ENCODE measurements at places on chromosomes 12 and 14.

DNA sequence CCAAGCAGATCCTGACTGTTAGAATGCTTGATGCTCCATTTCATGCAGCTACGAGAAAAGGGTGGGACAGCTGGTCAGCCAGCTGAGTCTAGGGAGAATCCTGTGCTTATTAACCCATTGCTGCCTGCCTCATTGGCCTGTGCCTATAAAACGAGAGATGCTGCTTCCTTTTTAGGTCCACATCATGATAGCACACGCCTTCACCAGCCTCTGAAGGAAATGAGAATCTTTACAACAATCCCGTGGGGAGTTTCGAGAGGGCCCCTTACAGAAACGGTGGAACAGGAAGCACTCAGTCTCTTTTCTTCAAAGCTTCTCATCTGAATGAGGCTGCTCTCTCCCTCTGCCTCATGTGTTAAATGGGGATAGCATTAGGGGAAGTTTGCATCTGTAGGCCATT lies 147.3 kb upstream of the RFLNA start:
- DNase-seq: no peak

GRCh38 chr12:87813476-87814234 lies 215.5 kb downstream of the C12orf50 start:
- DNase-seq: no peak

GRCh38 chr14:46051796-46052195 lies 599.8 kb downstream of the RPL10L start:
- DNase-seq: no peak

DNA sequence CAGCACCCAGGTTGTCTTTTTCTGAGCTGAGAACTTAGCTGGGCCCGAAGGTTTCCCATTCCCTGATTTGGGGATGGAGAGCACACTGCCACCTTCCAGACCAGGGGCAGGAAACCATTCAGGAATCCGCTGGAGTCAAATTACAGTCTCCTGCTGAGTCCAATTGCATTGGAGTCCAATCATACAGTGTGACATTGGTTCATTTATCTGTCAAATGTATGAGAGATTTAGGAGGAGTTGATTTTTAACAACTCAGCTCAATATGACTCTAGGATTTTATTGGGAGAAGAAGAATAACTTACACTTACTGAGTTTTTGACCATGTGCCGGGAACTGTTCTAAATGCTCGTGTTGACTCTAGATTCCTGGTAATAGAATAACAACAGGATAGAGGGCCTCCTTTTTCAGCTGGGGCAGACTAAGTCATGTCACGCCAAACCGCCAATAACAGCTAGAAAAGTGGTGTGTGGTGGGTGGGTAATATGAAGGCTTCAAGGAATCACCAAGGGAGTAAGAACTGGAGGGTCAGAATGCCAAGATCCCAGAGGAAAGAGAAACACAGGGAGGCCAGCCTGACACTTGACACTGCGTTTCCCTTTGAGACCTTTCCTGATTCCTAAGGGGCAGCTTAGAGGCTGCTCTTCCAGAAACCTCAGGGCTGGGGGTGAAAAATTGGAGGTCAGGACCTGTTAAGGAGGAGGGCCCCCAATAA lies 11.5 kb downstream of the SYNDIG1L start:
- DNase-seq: no peak

DNA sequence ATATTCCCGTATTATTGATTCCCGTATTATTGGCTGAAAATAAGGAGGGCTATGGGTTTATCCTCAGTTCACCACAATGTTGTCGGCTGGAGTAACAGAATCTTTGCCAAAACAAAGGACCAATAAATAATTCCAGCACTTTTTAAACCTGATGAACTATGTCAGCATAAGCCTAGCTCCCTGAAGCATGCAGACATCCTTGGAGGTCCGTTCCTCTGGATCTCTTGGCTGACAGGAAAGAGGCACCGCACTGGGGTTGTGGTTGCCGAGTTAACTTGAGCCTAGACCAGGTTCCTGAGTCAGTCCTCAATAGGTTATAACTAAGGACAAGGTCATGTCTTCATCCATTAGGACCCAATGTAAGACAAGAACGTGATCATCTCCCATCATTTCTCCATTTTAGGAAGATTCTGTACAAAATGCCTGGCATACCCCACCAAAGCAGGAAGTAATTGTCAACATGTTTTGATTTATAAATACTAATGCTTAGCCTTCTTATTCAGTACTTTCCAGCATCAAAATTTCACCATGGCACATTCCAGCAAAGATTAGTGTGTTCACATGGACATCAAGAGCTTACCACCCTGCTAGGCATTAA lies 36.6 kb downstream of the NID2 start:
- no peak for DNase-seq

DNA sequence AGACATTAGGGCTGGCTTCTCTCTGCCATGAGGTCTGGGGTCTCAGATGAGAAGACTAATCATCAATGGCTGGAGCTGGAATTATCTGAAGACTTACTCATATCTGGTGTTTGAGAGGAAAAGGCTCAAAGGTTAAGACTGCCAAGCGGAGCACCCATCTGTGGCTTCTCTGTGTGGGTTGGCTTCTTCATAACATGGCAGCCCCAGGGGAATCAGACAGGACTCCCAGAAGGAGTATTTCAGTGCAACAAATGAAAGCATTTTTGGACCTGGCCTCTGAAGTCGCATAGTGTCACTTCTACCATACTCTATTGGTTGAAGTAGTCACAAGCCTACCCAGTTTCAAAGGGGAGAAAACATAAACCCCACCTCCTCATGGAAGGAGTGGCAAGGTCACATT lies 171.8 kb upstream of the KRR1 start:
- no peak for DNase-seq

GRCh38 chr12:113285679-113286610 lies 49.0 kb downstream of the SLC8B1 start:
- no peak for DNase-seq

- no peak for DNase-seq
These were observed 134.7 kb downstream of the CMAS start for GRCh38 chr12:22180705-22181104.

- no peak for DNase-seq
These were observed 244.5 kb upstream of the LRFN5 start for GRCh38 chr14:41362139-41362538.

DNA sequence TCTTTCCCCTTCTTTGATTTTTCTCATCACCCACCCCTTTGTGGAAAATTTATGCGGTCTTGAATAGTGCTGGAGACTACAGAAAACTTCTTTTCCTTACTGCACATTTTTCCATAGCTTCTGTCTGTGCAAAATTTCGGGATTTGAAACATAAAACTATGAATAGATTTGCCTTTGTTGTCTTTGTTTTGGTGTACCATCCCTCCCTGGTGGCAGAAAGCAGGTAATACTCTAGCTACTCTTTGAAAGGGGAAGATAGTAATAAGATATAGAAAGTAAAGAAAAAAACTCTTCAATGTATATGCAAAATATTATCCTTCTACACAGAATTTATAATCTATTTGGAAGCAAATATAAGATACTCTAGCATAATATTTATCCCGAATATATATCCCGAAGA lies 79.1 kb upstream of the LMO3 start:
- DNase-seq: no peak

DNA sequence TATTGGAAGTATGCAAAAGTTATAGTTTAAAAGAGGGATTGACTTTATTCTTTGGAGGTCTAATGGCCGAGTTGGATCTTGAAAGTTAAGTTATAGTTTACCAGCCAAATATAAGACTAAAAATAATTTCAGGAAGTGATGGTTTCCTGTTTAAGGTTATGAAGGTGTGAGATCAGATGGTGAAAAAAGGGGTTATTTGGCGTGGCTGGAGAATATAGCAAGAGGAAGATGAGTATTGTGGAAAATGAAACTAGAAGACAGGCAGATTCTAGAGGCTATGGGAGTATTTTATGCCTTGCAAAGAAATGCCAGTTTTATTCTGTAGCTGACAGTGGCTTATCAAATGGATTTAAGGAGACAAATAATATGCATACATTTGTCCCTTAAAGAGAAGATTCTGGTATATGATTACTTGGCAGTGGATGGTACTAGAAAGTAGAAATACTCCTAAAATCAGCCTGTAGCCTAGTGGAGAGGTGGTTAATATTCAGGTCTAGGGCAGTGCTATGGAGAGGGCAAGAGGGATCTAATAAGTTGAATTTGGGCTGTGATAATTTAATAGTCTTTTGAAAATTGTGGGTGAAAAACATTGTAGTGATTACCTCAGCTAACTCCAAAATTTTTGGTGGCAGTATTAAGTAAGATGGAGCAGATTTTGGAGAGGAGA lies 1091.8 kb upstream of the ATXN7L3B start:
- DNase-seq: no peak

GRCh38 chr12:53803703-53804102 lies 51.9 kb upstream of the CISTR start:
- DNase-seq: no peak

GRCh38 chr12:7678744-7679143 lies 13.0 kb upstream of the APOBEC1 start:
- no peak for DNase-seq

- DNase-seq: peak; percentile 70
These were observed 45.6 kb upstream of the RIMBP2 start for GRCh38 chr12:130761537-130762318.

- no peak for DNase-seq
These were observed 41.3 kb upstream of the BCL7A start for GRCh38 chr12:121980191-121980891.

- DNase-seq: no peak
These were observed 3.9 kb downstream of the DLK1 start for GRCh38 chr14:100730581-100730980.

DNA sequence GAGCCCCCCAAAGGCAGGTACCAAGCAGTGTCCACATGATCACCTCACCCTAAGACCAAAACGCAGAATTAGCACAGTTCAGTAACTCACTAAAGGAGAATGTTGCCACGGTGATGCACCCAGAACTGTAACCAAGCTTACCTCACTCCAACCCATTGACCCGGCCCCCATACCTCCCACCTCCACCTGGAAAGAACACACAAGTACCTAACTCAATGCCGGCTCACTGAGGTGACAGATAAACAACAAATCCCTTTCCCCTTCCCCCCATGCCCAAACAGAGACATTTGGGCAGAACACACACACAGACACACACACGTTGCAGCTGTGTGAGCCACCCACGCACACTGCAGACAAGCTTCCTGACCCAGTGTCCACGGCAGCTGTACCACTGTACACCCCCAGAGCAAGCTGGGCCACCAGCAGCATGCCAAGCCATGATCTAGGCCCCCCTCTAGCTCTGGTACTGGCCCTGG lies 1.3 kb downstream of the RAPGEF3 start:
- no peak for DNase-seq

DNA sequence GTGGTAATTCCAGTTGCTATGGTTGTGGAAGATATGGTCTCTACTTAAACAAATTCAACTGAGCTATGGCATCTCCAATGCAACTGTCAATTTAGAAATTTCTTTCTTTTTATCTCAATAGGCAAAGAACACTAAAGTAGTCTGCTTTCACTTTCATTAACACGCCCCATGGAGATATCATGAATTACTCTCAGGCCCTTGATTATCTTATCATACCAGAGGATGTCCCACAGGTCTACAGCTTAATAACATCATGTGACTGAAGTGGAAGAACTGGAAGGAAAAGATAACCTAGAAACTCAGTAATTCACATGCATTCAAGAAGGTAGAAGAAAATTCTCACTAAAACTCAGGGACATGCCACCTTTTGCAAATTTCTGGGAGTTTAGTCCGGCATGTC lies 114.3 kb downstream of the FLRT2 start:
- no peak for DNase-seq

DNA sequence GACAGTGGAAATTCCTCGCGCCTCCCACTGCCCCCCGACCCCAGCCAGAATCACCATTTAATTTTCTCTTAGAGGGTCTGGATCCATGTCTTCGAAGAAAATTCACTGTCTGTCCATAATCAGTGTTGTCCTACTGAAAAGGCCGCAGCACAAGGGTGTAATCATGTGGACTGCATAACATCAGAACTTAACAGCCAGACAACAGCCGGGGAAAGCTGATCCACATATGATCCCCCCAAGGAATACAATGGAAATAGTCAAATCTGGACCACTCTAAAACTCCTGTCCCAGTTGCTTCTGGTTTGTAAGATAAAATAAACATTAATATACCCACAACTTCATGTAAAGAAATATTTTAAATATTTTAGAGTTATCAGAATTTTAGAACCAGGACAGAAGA lies 177.5 kb downstream of the SSPN start:
- DNase-seq: no peak

- DNase-seq: no peak
These were observed 658.7 kb downstream of the SOX5 start for GRCh38 chr12:23290627-23291330.

DNA sequence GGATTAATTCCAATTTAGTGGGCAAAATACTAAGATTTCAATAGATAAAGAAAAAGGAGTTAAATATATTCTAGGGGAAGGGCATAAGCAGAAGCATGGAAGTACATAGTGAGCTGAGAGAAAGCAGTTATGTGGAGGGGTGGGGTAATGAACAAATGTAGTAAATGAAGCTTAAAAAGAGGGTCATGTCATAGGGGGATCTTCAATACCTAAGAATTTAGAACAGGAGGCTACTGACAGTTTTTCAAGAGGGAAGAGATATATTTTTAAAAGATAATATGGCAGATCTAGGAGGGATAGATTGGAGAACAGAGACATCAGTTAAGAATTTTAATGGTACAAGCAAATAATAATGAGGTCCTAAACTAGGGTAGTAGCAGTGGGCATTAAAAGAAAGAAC lies 9.4 kb downstream of the SYCP3 start:
- DNase-seq: no peak

DNA sequence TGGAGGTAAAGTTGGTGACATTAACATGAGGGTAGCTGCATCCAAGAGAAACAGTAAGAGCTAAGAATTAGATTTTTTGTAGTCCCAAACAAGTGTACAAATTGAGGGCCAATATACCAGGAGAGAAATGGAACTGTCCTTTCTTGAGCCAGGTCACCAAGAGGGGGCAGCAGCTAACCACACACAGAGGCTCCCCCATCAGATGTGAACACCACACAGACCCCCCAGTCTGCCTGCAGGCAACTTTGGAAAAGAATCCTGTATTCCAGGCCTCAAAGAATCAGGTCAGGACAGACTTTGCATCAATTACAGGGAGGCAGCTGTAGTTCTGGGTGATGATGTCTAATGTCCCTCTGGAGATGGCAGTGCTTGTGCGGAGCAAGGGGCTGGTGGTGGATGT lies 77.9 kb downstream of the SPTB start:
- no peak for DNase-seq

DNA sequence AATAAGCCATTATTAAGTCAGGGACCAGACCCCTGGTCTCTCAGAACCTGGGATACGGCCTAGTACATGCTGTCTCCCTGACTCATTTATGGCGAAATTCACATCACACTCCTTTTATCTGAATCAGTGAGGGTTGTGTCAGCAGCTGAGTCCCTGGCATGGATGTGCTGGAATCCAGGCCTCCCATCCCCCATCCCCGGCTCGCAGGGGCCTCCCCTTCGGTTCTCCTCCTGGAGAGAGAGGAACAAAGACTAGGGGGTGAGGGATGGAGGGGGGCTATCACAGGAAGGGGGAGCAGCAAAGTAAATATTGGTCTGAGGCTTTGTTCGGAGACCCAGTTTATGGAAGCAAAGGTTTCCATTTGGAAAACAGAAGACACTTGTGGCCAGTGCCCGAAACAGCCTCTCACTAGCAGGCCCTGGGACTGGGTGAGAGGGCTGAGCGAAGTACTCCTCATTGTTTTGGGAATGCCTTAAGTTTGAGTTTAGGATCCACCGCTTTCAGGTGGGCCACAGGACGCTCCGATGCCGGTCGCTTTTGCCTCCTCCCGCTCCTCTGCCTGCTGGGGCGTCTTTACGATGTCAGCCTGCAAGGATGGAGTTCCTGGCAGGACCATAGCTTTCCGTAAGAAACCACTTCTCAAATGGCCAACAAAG lies 145.0 kb downstream of the PRKCH start:
- no peak for DNase-seq

- DNase-seq: no peak
These were observed 182.0 kb upstream of the NAV3 start for GRCh38 chr12:77648716-77649115.

Measured in stimulated activated effector memory CD8-positive, alpha-beta T cell treated with anti-CD3 and anti-CD28 coated beads, Interleukin-12 subunit alpha, Interleukin-12 subunit beta, amount 100 ng/mL, for 72 hours (primary cell).